ENCODE measurements at places on chromosomes 13 and 19.

DNA sequence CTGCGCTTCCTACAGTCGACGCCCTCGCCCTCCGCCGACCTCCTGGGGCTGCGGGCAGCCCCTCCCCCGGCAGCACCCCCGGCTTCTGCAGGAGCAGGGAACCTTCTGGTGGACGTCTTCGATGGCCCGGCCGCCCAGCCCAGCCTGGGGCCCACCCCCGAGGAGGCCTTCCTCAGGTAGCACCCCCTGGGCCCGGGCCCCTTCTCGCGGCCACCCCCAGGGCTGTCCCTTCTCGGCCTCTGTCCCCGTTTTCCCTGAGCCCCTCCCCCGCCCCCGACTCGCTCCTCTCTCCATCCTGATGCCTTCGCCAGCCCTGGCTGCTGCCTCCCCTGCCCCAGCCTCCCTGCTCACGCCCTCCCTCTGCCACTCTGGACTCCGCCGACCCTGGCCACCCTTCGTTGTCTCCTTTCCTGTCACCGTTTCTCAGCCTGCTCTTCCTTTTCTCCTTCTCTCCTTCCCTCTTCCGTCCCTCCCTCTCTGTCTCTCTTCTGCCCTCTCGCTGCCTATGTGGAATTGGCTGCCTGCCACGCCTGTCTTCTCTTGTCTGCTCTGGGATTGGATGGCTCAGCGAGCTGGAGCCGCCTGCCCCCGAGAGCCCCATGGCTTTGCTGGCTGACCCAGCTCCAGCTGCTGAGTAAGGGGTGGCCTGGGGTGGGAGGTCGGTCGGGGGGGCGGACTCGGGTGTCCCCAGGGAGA lies 11.0 kb downstream of the FUZ start:
- DNase-seq: no peak

GRCh38 chr13:111505175-111505777 lies 184.8 kb downstream of the TEX29 start:
- no peak for DNase-seq

DNA sequence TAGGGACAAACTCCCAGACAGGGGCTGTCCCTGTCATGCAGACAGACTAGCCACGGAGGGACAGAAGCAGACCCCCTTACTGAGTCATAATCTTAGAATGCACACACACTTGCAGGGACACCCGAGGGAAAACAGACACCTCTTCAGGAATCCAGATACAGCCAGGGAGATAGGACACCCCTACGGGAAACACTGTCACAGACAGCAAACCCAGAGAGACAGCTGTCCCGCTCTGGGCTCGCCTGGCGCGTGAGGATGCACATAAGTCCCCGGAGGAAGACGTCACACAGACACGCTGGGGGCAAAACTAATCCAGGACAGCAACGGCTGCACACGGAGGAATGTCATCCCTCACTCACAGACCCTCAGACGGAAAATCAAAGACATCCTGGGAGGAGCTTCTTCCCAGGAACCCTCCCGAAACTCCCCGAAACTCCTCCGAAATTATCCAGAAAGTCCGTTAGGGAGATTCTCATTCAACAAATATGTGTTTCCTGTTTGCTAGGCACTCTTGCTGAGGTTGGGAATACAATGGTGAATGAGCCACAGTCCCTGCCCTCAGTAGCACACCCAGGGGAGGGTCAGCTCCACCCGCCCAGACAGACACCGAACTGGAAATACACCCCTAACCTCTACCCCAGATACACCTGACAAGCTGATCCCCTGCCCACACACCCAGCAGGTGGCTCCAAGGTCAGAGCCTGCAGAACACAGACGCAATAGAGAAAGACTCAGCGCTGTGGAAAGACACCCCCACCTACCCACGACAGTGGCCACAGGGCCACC lies 15.2 kb upstream of the TOMM40 start:
- no peak for DNase-seq

GRCh38 chr13:94419304-94419924 lies 60.1 kb downstream of the DCT start:
- no peak for DNase-seq

DNA sequence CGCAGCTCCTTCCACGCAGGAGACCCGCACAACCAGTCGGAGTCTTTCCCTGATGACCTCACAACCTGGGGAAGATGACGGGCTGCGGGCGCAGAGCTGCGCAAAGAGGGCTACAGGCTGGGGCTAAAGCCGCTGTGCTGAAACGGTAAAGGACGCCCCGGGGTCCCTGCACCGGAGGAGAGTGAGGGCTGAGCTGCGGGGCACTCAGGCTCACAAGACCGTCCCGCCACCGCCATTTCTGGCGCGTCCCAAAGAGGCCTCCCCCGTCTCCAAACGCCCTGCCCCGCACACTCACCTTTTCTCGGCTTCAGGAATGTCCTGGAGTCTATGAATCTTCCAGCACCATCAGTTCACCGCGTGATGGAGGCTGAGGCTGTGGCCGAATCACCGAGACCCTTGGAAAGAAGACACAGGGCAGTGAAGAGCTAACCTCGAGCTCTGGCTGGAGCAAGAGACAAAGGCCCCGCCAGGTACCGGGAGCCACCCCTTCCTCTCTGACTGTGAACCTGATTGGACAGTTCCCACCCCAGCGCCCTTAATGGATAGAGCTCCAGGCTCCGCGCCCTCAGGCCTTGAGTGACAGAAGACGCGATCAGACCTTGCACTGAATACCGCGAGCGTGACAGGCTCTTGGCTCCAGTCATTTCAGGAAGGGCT lies 41.8 kb upstream of the ZNF429 start:
- no peak for DNase-seq

DNA sequence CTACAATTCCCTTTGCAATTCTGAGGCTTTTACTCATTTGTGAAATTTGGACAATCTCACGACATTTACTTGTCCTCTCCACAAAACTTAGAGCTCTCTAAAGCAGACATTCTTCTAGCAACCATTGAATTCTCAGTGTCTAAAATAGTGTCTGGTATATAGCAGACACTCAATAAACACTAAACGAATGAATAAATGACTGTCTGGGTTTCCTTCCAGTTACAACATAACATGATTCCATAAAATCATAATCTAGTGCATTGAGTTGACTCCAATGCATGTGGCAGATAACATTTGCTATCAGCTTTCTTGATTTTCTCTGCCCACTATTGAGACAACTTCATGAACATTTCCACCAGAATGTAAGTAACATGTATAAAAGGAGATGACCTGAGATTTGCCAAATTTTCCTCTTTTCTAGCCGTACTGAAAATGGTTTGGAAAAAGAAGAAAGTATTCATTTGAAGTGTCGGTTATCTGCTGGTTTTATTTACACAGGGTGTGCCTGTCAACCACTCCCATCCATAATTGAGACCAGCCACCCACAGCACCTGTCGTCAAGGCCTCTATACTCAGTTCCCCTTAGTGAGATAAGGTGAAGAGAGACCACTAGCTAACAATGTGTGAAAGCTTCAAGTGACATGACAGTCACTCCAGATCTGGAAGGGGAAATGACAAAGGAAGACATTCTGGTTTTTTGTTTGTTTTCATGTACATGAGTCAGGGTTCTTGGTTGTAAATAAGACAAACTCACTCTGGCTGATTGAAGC lies 4.8 kb upstream of the SERP2 start:
- no peak for DNase-seq

DNA sequence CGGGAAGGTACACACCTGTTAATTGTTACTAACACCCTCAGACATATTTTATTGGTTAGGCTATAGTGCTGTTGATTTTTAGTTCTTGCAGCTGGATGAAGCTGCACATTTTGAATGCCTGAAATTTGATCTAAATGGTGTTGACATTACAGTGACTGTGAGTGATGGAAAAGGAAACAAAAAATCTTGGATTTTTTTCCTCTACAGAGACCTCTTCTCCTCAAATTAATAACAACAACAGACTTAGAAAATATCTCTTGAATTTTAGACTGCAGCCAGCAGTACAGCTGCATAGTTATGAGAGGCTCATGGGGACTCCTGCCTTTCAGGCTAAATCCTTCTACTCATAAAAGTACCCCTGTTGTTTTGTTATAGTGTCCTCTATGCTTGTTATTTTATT lies 500.5 kb upstream of the SPRY2 start:
- DNase-seq: no peak

DNA sequence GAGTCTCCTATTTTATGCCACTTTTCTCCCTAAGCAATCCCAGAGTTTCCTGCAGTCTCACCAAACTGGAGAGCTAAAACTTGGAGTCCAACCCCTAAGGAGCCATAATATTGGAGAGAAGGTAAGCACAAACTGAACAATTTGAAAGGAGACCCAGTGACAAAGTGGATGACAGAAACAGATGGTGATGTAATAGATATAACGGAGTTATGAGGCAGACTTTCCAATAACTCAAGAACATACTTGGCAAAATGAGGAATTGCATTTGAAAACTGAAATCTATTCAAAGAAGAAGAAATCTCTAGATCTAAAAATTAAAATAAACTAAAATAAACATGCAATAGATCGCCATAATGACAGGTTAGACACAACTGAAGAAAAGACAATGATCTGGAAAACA lies 200.9 kb upstream of the MIR17HG start:
- DNase-seq: no peak

DNA sequence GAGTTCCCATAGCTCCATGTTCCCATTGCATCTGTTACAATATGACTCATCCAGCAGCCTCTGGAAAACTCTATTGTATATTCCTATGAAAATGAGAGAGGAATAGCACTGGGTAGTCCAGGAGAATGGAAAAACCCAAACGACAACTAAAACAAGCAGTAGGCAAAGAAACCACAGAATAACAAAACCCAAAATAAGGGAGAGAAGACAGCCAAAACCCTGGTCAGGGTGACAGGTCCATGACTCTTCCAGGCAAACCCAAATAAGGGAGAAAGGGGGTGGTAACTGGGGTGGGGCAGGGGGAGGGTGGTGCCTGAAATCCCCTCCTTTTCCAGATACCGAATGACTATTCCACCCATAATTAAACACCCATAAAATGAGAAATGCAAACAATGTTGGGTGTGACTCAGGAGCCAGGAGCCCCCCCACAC lies 4.0 kb upstream of the ZNF8 start:
- DNase-seq: no peak

GRCh38 chr13:29923554-29924481 lies 73.4 kb upstream of the UBL3 start:
- no peak for DNase-seq

DNA sequence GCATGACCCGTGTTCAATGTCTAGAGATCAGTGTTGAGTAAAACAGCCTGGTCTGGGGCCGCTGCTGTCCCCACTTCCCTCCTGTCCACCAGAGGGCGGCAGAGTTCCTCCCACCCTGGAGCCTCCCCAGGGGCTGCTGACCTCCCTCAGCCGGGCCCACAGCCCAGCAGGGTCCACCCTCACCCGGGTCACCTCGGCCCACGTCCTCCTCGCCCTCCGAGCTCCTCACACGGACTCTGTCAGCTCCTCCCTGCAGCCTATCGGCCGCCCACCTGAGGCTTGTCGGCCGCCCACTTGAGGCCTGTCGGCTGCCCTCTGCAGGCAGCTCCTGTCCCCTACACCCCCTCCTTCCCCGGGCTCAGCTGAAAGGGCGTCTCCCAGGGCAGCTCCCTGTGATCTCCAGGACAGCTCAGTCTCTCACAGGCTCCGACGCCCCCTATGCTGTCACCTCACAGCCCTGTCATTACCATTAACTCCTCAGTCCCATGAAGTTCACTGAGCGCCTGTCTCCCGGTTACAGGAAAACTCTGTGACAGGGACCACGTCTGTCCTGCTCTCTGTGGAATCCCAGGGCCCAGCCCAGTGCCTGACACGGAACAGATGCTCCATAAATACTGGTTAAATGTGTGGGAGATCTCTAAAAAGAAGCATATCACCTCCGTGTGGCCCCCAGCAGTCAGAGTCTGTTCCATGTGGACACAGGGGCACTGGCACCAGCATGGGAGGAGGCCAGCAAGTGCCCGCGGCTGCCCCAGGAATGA lies 1.5 kb upstream of the CEACAM5 start:
- DNase-seq: no peak

DNA sequence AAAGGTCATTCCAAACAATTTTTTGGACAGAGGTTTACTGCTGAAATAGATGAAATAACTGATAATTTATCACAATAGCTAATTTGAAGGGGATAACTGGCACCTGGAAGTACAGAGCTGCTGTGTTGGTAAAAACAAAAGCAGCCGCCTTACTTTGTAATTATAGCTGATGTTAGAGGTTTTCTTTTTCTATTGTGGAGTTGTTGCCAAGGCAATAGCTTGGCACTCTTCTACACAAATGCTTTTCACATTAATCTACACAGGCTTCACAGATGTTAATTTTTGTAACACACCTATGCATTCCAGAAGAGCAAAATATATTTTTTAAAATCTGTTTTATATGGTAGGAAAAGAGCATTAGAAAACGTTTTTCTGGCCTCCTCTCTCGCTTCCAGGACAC lies 56.9 kb downstream of the LACC1 start:
- DNase-seq: no peak

GRCh38 chr13:23359882-23360281 lies 73.6 kb downstream of the SACS start:
- DNase-seq: no peak

DNA sequence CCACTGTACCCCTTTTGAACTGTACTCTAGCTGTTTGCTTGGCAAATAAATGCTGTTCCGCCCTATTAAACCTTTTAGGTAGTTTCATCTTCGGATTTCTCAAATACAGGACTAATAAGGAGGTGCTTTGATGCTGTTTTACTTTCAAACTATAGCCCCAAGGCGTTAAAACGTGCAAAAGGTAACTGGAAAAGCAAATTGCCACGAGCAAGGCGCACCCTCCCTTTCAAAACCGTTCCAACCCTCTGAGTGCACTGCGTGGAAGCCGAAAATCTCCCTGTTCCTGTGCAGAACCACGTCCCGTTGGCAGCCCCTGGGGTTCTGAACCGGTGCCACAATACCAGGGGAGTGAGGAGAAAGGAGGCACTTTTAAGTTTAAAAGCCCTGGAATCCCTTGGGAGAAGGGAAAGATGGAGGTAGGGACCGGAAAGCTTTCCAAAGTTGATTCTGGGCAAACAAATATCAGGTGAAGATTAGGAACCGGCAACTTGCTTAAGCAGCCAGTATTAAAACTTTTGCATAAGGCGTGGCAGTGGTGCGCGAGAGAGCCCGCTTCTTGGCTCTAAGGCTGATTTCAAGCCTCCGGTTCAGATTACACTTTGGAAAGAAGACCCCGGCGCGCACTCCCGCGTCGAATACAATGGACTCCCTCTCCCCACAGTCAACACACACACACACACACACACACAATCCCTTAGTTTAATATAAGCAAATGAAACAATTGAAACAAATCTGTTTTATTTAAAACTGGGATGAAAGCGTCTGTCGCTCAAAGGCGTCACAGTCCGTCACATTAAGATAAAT lies 9.5 kb downstream of the POU4F1 start:
- no peak for DNase-seq

- no peak for DNase-seq
These were observed 18.5 kb downstream of the RASL11A start for GRCh38 chr13:27289011-27289665.

DNA sequence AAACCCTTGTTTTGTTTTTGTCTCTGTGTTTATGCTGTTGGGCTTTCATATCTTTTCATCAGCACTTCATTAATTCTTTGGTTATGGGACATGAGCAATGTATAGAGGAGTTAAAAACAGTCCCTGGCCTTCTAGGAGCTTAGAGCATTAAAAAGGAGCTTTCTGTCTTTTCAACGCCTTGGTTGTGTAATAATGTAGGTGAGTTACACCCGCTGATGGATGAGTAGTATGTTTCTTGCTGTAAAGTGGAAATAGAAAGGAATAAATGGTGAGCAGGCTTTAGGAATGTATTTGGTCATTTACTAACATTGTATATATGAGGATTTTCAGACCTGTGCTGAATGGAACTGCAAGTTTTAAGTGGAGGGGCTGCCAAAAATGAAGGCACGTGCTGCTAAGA lies 121.5 kb upstream of the RNF113B start:
- DNase-seq: no peak
